ENCODE measurements at places on chromosomes 4 and X.

GRCh38 chr4:145480257-145480656 is 1.4 kb upstream of the SMAD1 start:
- no peak for DNase-seq

- no peak for DNase-seq
Measured at GRCh38 chr4:75985116-75985515, 5.6 kb downstream of the SDAD1 start.

DNA sequence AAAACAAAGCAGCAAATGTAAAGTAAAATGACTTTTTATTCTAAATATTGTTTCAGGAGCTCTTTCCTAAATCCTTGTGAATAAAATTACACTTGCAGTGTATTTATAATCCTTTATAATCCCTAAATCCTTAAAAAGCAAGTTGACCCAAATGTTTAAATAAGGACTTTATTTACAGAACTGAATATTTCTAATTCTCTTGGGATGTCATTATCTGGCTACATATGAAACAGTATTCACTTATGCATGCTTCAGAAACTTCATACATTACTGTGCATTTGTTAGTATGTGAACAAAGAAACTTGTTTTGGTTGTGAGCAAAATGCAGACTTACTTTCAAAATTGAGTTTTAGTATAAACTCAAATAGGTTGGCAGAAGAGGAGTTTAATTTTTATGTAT is 49.2 kb downstream of the PTTG2 start:
- DNase-seq: no peak

- no peak for DNase-seq
Measured at GRCh38 chrX:13239272-13239671, 80.6 kb downstream of the ATXN3L start.
